ENCODE measurements at places on chromosomes 13 and 19. TPM values are rescaled to one million over a fixed set of nuclear protein-coding genes. Genes with fewer than 3 reads are reported as not detected.

C19orf67 gene
- not detected for total RNA-seq

ZNF560 gene
- not detected for total RNA-seq

DNA sequence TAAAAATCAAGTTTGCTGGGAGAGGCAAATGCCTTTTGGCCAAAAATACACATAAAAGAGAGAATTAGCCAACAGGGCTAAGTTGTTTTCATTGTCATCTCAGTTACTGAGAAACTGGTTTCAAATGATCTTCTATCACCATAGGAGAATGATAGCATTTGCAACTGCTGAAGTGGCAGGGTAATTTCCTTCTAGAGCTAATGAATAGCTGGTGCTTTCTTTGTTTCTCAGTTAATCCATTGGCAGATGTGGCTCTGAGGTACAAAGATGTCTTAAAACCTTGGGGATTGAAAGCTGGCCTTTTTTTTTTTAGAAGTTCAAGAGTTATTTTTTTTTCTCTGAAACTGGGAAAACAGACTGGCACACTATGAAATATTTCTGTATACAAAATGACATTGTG is 332.7 kb upstream of the KLF12 start:
- no peak for DNase-seq

DNA sequence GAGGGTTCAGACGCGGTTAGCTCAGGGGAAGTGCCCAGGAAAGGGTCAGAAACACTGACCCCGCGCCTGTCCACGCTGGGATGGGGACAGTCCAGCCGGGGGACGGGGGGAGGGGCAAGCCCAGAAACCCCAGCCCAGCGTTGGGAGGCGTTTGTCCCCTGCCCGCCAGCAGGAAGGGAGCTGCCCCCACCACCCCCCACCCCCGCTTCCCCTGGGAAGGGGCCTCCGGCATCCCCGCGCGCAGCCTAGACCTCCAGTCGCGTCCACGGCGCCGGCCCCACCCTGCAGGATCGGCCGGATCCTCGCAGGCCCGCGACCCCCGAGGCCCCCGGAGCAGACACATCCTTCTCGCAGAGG is 277 bp downstream of the GIPC1 start:
- no peak for DNase-seq

Measured in omental fat pad (tissue), 4 donors.